Activated CD8-positive, alpha-beta memory T cell treated with anti-CD3 and anti-CD28 coated beads for 4 hours (primary cell): ENCODE measurements at places on chromosomes 1 and 21.

DNA sequence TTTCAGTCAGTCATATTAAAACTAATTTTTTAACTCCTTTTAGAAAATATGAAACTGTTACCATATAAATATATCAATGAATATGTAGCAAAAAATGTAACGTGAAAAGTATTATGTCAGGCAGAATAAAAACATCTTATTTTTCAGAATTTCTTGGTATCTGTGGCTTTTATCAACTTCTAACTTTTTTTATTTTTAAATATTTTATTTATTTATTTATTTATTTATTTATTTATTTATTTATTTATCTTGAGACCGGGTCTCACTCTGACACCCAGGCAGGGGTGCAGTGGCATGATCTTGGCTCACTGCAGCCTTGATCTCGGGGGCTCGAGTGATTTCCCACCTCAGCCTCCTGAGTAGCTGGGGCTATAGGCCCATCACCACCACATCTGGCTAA is 87.6 kb downstream of the C21orf91 start:
- DNase-seq = no peak

GRCh38 chr1:176826265-176826664 is 338.2 kb downstream of the ASTN1 start:
- DNase-seq = no peak

DNA sequence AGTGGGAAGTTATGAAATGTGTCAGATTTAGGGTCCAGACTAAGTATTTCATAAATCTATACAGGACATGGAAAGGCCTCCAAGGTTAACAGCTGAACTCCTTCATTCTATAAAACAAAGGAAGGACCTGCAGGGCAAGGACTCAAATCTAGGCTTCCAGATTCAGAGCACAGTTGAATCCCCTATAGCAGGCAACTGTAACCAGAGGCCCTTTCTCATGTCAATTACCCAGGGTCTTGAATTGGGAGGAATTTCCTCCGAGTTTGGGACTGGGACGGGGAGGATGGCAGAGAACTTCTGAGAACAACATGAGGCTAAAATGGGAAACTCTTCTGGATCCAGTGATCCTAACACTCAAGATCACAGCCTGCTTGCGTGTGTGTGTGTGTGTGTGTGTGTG is 112.9 kb upstream of the BEND5 start:
- no peak for DNase-seq

DNA sequence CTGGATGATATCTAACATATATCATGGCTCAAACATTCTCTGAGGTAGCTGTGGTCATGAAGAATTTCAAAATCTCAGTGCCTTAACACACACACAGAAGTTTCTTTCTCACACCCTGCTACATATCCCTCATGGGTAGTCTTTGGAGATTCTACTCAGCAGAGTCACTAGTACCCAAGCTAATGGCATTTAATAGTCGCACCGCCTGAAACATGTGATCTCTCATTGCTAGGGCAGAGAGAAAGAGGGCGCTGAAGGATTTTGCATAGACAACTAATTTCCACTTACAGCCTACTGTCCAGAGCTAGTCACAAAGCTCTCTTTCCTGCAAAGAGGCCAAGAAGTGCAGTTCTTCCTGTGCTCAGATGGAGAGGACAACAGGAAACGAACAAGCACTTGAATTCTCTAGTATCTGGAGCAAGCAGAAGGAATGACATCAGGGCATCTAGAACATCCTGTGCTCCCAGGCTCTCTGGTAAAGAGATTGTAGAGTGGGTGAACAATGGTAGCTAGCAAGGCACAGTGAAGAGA is 183.4 kb upstream of the PTBP2 start:
- no peak for DNase-seq

- DNase-seq = no peak
Observed at GRCh38 chr1:1597275-1597930, 2.5 kb downstream of the FNDC10 start.

DNA sequence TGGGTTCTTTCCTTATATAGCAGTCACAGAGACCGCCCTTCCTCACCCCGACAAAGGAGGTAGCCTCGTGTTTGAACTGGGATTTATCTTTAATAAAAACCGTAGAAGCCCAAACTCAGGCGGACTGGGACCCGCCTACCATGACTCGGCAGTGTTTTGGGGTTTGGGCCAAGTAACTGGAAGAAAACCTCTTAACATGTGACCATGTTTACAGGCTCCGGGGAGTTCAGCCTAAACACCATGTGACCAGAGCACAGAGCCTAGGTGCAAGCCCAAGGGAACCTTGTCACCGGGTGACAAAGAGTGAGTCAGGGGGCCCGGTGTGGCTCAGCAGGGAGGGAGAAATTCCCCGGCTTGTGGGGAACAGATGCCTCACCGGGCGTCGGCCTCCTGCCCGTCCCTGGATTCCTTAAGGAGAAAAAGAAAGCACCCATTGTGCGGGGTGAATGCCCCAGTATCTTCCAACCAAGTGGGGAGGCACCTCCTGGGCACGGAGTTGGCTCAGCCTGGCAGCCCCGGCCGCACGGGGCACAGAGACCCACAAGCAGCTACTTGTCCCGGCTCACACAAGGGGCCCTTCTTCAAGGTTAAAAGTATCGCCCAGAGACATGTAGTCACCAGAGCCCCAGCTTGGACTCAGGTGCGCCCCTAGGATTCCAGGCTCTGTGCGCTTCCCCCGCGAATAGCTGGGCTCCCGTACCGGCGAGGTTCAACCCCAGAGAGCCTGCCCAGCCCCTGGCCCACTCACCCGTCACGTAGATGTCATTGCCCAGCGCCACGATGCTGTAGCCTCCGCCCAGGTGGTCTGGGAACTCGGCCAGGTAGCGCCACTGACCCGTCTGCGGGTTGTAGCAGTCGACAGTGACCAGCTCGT is 1.4 kb downstream of the KLHL21 start:
- peak; percentile 50 for DNase-seq

GRCh38 chr1:5338466-5338865 is 653.8 kb downstream of the NPHP4 start:
- no peak for DNase-seq

DNA sequence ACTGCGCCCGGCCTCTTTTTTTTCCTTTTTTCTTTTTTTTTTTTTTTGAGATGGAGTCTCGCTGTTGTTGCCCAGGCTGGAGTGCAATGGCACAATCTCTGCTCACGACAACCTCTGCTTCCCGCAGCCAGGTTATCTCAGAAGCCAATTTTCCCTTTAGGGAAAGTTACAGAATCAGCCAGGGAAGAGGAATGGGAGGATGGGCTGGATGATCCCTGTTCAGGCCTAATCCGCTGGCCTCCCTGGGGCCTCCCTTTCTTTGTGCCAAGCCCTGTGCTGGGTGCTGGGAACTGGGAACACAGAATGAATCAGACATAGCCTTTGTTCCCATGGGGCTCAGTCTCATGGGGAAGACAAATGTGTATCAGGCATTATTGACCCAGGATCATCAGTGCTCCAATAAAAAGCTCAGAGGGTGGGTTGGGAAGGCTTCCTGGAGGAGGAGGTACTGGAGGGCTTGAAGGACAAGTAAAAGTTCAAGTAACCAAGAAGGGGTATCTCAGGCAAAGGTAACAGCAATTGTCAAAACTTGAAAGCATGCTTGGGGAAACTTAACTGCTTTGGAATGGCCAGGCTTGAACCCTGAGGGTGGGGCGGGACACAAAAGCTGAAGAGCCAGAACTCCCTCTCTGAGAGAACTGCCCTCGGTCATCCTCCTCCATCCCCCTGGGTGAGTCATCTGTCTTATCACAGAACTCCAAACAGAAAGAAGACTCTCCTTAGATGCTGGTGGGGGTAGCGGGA is 14.3 kb downstream of the ECHDC2 start:
- no peak for DNase-seq

GRCh38 chr1:233695901-233696300 is 82.0 kb downstream of the KCNK1 start:
- DNase-seq = no peak

GRCh38 chr1:25428475-25429166 is 2.1 kb upstream of the MACO1 start:
- DNase-seq = no peak

DNA sequence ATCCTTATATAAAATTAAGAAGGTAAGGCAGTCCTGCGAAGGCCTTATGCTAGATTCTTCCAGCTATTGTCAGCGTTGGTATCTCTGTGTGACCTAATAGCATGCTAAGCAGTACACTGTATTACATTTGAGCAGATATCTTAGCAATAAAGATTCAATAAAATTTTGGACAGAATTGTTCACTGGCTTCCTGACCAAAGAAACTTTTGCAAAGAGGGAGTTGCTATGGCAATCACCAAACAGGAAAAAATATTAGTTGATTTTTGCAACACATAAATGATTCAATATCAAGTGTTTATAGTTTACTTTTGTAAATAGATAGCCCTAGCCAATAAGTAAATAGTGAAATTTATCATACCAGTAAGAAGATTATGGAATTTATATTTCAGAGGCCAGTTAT is 31.0 kb upstream of the PLEKHO1 start:
- DNase-seq = no peak

DNA sequence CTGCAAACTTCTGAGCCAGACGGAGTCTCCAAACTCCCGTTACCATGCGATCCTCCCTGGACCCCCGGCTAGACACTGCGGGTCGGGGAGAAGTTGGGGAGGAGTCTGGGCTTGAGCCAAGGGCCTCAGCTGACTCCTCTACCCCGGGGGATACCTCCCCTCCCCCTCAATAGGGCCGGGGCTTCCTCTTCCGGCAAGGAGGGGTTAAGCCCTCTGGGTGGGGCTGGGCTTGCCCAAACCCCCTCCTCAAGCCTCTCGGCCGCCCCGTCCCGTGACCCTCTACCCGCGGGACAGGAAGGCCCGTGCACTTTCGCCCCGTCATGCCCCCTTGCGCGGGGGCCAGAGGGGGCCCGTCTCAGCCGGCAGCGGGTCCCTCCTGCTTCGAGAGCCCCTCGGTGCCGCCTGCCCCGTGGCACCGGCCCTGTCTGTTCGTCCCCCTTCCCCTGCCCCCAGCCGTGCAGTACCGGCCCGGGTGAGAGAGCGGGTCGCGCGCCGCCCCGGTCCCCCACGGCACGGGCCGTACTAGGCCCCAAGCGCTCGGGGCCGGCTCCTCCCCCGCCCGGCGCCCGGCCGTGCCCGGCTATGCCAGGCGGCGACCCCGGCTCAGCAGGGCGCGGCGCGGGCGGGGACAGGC is 652 bp downstream of the ARL8A start:
- DNase-seq = no peak

GRCh38 chr1:230917284-230918135 is 49.2 kb upstream of the C1orf198 start:
- DNase-seq = peak; percentile 51

- DNase-seq = no peak
Observed at GRCh38 chr1:154241703-154242351, 21.1 kb downstream of the UBAP2L start.

DNA sequence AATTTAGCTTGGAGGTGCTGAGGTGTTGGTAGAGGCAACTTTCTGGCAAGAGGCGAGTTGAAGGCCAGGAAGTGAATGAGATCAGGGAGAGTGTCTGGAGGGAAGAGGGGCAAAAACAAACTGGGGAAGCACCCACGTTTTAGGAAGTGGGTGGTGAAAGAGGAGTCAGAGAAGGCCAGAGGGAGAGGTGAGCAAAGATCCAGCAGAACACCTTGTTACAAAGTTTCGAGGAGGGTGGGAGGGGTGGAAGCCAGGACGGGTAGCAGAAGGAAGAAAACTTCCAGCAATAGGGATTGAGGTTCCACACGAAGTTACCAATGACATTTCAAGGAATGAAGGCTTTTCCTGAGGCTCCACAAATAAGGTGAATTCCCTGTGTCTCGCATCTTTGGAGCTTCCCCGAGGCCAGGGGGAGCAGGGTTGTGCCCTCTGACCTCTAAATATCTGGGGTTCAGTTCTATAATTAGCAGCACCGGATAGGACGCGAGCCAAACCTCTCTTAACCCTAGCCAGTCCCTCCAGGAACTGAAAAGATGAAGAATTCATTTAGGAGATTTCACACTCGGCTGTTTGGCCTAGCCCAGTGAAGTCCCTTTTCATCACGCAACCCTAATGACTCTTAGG is 578 bp upstream of the SESN2 start:
- DNase-seq = no peak

GRCh38 chr1:160853014-160853413 is 9.7 kb downstream of the CD244 start:
- no peak for DNase-seq

DNA sequence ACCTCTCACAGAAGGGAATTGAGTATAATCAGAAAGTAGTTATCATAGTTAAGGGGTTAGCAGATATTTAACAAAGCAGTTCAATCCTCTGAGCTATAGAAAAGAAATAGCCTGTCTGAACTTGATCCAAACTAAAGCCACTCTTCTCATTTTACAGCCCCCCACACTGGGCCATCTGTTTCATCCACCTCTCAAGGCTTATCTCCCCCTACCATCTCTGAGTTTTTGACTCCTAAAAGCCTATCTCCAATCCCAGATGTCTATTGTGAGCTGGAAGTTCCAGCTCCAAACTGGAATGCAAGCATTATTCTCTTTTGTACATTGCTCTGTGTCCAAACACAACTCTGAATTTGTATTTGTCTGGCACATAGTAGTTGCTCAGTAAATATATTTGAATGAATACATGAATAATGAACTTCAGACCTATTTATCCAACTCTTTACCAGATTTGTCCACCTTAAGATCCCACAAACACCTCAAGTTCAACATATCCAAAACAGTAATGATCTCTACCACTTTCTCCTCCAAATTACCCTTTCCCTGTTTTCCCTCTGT is 98.1 kb downstream of the PLPP3 start:
- no peak for DNase-seq

GRCh38 chr1:216533776-216534175 is 110.5 kb upstream of the USH2A start:
- no peak for DNase-seq

DNA sequence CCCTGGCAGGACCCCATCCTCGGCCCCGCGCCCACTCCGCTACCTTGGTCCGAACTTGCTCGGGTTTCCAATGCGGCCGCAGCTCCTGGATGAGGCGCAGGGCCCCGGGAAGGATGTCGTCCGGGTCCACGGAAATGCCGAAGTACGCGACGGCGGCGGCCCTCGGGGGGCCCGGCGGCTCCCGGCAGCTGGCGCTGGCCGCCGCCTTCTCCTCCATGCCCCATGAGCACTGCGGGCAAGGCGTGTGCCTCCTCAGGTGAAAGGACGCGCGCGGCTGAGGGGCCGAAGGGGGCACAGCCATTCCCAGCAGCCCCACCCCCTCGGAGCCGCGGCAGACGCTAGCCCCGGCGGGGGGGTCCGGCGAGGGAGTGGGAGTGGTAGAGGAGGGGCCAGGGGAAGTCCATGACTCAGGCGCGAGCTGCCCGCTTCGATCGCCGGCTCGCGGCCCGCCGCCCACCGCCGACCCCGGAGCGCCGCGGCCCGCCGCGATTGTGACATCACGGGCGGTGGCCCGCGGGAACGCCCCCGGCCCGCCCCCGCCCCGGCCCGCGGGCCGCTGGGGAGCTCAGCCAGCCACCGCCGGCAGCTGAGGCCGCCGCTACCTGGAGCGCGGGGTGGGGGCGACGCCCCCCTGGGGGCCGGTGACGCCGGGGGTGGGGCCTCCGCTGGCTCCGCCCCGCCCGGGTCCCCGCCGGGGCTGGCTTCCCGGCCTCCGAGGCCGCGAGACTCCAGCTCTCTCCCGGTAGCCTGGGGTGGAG is at the start of gene ETNK2:
TSS of gene ETNK2 (minus strand) at position 493 of the 758 bp plus-strand sequence. CDS start at position 301, 192 bp downstream.
- peak; percentile 26 for DNase-seq
